Coronary artery (tissue), 2 donors: ENCODE measurements at places on chromosomes 5 and 9.

GRCh38 chr5:83354958-83355357, 116.6 kb upstream of the VCAN start:
- no peak for DNase-seq

- no peak for DNase-seq
Observed at GRCh38 chr5:95958310-95959014, 3.2 kb downstream of the ELL2 start.

GRCh38 chr5:132446621-132447020, 44.0 kb downstream of the IRF1 start:
- no peak for DNase-seq

GRCh38 chr9:122718038-122718437, 5.8 kb upstream of the OR1L4 start:
- DNase-seq = no peak

GRCh38 chr5:180990086-180990881, 1.6 kb downstream of the BTNL3 start:
- DNase-seq = no peak

DNA sequence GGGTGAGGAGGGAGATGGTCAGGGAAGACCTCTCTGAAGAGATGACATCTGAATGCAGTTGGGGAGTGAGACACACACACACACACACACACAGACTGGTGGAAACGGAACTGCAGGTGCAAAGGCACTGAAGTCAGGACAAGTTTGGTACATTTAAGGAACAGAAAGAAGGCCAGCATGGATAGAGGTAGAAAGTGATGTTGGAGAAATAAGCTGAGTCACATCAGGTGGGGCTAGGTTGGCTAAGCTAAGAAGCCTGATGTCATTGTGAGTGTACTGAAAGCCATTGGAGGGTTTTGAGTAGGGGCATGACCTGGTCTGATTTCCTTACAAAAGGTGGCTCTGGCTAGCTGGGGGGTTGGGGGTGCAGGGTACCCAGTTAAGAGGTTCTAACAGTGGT, 3.1 kb downstream of the BSPRY start:
- no peak for DNase-seq

- DNase-seq = no peak
Observed at GRCh38 chr9:7608261-7608660, 191.3 kb downstream of the DMAC1 start.

DNA sequence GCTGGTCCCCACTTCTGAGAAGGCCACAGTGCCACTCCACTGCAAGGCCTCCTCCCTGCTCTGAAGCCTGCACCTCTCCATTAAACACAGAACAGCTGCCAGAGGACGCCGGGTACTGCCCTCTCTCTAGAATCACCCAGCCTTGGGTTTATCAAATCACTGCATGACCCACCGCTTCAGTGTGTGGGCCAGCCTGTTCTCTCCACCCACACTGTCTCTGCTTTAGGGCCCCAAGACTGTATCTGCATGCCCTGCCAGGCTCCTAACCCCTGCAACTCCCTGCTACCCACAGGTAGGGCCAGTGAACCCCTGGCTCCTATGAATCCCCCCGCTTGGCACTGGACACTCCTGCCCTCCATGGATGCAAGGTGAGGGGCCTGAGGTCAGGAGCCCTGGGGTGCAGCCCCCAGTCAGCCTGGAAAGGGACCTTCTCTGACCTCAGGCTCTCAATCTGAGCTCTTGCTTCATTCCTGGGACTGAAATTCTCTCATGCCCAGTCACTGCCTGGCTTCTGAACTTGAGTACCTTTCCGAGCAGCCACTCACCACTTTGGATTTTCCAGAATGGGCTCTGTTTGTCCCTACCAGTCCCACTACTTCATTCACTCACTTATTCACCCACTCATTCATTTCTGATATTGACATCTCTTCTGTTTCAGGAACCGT, 206.3 kb downstream of the GABBR2 start:
- peak; percentile 35 for DNase-seq

- DNase-seq = no peak
Observed at GRCh38 chr9:18985996-18986395, 47.0 kb downstream of the SAXO1 start.

DNA sequence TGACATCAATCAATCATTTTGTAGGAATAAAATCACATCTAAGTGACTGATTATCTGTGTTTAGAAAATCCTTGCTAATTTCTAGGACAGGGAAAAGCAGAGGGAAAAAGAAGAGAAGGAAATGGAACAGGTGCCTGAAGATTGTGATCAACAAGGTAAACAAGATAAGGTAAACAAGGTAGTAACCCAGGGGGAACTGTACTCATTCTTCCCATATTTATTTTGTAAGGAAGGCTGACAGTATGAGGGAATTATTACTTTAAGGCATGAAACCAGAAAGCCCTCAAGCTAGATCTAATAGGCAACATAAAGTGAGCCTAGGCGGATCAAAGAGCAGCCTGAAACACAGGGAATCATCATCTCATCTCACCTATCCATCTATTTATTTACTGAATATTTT, 231.1 kb downstream of the MLLT3 start:
- no peak for DNase-seq

DNA sequence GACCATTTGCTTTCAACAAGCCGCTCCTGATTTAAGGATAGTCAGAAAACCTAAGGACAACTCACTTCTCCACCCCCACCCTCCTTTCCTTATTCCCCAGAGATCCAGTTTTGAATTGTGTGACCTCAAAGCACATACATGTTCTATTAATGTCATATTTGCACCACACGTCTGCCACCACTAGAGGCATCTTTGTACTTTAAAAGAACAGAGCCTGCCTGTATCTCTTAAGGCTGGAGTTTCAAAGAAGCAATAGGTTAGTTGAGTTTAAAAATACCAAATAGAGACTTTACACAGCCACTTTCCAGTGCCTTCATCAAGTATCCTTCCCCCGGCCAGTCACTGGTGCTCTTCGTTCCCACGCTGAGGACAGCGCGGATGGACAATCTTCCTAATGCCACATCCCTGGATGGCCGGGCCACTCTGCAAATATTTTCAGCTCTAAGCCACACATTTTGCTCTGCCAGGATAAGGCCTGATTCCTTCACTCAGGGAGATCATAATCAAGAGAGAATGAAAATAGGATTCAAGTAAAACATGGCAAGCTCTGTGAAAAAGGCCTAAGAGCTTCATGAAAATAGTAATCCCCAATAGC, 146.3 kb downstream of the SNCAIP start:
- no peak for DNase-seq

- no peak for DNase-seq
Observed at GRCh38 chr9:82987370-82988189, 75.4 kb downstream of the RASEF start.

GRCh38 chr5:51395666-51396356, 12.6 kb downstream of the ISL1 start:
- DNase-seq = no peak

GRCh38 chr5:143220748-143221251, 182.7 kb downstream of the NR3C1 start:
- DNase-seq = no peak

GRCh38 chr9:75615284-75615683, 275.2 kb upstream of the PCSK5 start:
- DNase-seq = no peak

DNA sequence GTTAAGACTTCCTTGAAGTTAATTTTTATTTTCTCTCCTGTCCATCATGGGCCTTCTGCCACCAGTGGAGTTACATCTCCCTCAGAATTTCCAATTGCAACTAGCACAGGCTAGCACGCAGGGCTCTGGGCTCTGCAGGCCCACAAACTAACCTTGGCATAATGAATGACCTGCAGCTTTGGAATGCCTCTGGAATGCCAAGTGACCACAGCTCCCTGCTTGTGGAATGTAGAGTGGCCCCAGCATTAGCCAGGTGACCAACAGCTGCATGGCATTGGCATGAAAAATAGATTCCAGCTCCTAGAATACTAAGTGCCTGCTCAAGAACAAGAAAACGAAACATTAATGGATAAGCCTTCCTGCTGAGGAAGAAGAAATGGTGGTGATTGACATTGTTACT, 726.1 kb downstream of the BRINP1 start:
- DNase-seq = no peak

- no peak for DNase-seq
Observed at GRCh38 chr9:89882930-89883361, 278.1 kb downstream of the GADD45G start.

DNA sequence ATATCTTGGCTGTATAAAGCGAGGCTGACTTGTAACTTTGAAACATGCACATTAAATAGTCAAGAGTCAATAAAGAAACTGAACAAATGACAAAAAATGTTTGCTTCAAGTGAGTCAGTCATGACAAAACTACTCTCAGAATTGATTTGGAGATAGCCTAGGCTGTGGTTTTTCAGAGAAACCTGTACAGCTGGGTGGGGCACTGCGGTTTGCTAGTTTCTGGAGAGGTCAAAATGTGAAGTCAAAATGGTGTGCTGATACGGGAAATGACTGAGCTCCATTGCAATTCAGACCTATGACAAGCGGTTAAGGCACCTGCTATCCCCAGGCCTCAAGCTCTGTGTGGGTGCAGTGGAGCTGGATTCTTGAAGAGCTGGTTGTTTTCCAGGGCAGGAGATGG, 10.3 kb upstream of the CD180 start:
- no peak for DNase-seq

- no peak for DNase-seq
Observed at GRCh38 chr5:174453690-174454089, 270.7 kb upstream of the MSX2 start.

GRCh38 chr5:74725331-74725730, 40.3 kb downstream of the HEXB start:
- no peak for DNase-seq

GRCh38 chr5:171295299-171295698, 13.7 kb upstream of the TLX3 start:
- no peak for DNase-seq

GRCh38 chr9:128396970-128397613, 23.6 kb upstream of the CERCAM start:
- DNase-seq = no peak

GRCh38 chr5:120767178-120767820, 303.2 kb downstream of the PRR16 start:
- no peak for DNase-seq

- DNase-seq = no peak
Observed at GRCh38 chr5:122515709-122516431, 203.8 kb downstream of the SNCAIP start.

DNA sequence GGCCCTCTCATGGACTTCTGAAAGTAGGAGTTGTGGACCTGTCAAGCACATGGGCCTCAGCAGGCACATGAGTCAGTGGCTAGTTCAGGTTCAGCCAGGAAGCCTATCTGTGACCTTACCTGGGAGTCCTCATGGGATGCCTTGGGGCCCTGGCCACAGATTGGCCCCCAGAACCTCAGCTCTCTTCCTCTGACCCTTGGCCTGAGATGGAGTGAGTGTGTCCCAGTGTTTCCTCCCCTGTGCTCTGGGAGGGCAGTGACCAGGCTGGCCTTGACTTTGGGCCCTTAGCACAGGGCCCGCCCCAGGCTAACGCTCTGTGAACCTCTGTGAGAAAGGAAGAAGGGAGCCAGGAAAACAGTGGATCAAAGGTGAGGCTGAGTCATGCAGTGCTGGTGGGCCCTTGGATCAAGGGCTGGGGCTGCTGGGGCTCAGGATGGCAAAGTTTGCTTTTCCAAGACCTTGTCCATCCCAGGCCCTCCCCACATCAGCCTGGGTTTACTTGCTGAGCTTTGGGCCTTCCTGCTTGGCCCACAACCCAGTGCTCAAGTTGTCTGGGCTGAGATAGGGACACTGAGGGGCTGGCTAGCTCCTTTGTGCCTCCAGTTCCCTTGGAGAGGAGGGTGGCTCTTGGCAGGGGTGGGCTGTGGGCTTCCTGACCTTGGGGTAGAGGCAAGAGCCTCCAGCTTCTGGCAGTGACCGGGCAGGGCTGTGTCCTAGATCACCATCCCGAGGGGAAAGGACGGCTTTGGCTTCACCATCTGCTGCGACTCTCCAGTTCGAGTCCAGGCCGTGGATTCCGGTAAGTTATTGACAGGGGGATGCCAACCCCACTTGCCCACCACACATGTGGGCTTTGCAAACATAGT, 41.4 kb downstream of the RGS3 start:
- no peak for DNase-seq

DNA sequence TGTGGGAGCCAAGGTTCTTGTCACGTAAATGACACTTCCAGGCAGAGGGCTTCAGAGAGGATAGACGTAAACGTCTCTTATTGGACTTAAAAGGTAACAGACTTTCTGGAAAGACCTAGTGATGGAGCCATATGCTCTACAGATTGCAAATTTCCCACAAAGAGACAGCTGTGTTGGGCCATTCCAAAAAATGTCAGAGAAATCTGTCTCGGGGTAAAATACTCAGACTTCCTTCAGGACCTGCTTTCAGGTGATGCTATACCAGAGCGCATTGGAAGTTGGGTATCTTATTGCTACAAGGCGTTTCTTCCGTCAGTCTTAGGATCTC, 29.2 kb downstream of the PROP1 start:
- DNase-seq = no peak

GRCh38 chr5:66002415-66002814, 76.0 kb downstream of the ERBIN start:
- DNase-seq = no peak

- no peak for DNase-seq
Observed at GRCh38 chr9:27561685-27562084, 11.6 kb downstream of the C9orf72 start.
